ENCODE measurements at places on chromosomes 12 and 14. TPM values are rescaled to one million over a fixed set of nuclear protein-coding genes. Genes with fewer than 3 reads are reported as not detected.

CLEC6A gene
- not detected for total RNA-seq

GALC gene
- total RNA-seq = 12.4 TPM

ACAD10 gene
- 8.4 TPM for total RNA-seq

FSCB gene
- not detected for total RNA-seq

PROX2 gene
- not detected for total RNA-seq

NRXN3 gene
- total RNA-seq = 0.52 TPM

APOF gene
- total RNA-seq = not detected

GPRC5A gene
- total RNA-seq = 268 TPM

ANO2 gene
- 0.21 TPM for total RNA-seq

FGF6 gene
- total RNA-seq = not detected

VIPAS39 gene
- 13.5 TPM for total RNA-seq

APOLD1 gene
- total RNA-seq = 0.58 TPM

PARPBP gene
- total RNA-seq = 18.2 TPM

TGM1 gene
- 1.5 TPM for total RNA-seq

KLRG1 gene
- total RNA-seq = 1.8 TPM

ANKS1B gene
- 0.57 TPM for total RNA-seq

NID2 gene
- 41.7 TPM for total RNA-seq

MRPL52 gene
- total RNA-seq = 194 TPM

CMKLR1 gene
- total RNA-seq = 0.06 TPM

TC2N gene
- 0.81 TPM for total RNA-seq

GPR84 gene
- total RNA-seq = not detected

METAP2 gene
- total RNA-seq = 120 TPM

DGKA gene
- total RNA-seq = 20.1 TPM

CAPZA3 gene
- total RNA-seq = not detected

Measured in A549 treated with AZD2906 at 1 μM for 4 hours (cell line).